ENCODE measurements at places on chromosomes 2 and 18.

GRCh38 chr2:112870841-112871835 lies 34.6 kb upstream of the IL1B start:
- DNase-seq, result no peak

DNA sequence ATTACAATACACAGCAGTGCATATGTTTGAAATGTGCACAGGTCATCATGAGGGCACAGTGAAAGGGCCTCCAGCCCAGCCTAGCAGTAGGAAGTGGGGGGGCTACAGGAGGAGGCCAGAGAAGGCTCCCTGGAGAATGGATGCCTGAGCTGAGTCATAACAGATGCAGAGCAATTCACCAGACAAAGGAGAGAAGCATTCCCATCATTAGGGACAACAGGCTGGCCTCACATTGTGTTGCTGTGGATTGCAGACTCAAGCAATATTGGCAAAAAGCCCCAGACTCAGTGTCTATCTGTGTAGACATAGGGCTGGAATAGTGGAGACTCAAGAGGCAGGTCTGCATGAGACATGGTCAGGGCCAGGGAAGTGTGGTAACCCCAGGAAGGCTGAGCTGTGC lies 329.9 kb downstream of the DLGAP1 start:
- DNase-seq, result no peak

- no peak for DNase-seq
These were observed 22.2 kb downstream of the BUB1 start for GRCh38 chr2:110655701-110656100.

GRCh38 chr2:6290217-6291015 lies 575.3 kb downstream of the CMPK2 start:
- DNase-seq, result no peak

- DNase-seq, result no peak
These were observed 44.9 kb upstream of the LONRF2 start for GRCh38 chr2:100367163-100367562.

DNA sequence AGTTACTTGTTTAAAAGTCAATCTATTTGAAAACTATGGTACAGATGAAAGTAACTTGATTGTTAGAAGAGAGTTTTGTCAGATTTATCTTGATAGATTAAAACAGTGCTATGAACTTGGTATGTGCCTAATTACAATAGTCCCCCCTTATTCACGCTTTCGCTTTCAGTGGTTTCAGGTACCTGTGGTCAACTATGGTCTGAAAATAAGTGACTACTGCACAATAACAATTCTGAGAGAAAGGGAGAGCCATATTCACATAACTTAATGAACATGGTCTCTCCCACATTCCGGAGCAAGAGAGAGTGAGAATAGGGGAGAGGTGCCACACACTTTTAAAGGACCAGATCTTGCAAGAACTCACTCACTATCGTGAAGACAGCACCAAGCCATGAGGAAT lies 13.2 kb upstream of the MAP4K4 start:
- DNase-seq, result no peak

- no peak for DNase-seq
These were observed 533 bp downstream of the HPCAL1 start for GRCh38 chr2:10303181-10303693.

DNA sequence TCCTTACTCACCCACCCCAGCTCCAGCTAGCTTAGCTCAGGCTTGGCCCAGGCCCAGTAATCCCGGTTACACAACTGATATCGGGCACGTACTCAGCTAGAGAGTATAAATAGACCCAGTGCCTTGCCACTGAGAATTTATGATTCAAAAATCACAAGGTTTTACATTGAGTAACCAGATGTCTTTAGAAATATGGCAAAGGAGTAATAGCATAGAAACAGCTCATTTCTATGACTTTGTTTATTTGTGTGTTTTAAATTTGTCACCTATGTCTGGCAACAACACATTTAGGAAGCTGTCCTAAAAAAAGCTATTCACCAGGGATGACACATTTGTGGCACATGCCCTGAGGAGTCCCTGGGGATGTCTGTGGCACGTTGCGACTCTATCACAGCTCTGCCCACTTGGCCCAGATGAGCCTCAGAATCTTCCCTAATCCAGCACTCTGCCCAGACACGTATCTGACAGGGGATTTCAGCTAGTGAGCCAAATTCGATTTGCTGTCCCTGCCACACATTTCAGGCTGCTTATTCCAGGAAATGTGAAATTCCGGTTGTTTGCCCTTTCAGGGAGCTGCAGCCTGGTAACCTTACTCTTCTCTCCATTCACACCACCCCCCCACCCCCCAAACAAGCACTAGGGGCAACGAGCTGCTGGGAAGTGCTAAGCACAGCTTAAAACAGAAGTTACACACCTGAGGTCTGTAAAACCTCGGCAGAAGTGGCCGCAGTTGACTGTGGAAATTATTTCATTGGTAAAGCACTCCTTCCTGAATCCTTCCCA lies 85.4 kb upstream of the ZCCHC2 start:
- DNase-seq, result no peak

- DNase-seq, result no peak
These were observed 41.3 kb downstream of the DYSF start for GRCh38 chr2:71494523-71495155.

DNA sequence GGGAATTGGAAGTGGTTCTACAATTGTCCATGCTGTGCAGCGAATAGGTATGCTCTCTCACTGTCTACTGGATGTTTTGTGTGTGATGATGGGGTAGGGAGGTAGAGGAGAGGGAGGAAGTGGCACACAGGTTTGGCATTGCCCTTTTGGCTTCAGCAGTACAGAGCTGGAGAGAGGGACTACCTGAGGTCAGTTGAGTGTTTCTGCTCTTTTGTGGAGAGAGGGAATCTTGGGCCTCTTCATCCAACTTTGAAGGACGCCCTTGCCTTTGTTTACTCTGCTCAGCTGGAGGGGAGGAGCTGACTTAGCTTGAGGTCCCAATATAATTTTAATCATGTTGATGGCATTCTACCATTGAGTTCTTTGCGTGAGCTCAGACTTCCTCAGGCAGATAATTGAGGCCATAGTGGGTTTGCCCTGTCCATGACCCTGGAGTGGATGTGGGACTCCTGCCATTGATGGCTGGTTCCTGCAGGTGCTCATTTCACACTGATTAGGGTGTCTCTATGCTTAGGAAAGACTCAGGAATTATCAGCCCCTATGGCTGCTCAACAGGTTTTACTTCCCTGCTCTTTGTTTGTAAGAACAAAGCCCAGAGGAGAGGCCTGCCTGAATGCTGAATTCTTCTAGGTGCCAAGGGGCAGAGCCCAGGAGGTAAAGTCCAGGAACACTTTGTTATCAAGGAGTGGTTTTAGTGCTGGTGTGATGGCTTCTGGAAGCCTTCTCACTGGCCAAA lies 7.2 kb downstream of the RPIA start:
- DNase-seq, result no peak

DNA sequence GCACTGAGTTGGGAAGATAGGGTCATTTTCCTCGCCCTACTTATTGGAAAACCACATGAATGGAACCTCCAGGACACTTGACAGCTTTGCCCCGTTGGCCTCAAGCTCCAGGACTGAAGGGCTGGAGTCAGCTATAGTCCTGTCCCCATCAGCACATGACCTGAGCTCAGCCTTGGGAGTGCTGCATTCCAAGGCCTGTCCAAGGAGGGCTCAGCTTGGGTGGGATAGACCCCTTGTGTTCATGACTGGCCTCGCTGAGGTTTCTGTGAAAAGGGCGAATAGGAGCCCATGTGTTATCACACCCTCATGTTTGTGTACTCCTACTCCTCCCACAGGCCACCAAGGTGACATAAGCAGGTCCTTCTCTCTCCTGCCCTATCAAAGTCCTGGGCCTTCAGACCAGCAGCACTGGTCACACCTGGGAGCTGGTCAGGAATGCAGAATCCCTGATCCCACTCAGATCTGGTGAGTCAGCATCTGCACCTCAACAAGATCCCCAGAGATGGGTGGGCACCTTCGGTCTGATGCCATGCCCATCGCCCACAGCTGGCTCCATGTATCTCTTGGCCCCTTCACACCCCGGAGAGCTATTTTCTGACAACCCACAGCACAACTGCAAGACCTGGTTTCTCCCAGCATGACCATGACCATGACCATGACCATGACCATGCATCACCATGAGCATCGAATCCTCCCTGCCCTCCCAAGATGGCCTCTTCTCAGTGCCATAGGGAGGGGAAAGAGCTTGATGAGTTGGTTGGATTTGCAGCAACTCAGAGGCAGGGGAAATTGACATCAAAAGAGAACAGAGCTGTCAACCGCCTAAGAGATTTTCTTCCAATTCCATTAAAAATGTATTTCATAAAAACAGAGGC lies 83.0 kb upstream of the RAB6C start:
- no peak for DNase-seq

DNA sequence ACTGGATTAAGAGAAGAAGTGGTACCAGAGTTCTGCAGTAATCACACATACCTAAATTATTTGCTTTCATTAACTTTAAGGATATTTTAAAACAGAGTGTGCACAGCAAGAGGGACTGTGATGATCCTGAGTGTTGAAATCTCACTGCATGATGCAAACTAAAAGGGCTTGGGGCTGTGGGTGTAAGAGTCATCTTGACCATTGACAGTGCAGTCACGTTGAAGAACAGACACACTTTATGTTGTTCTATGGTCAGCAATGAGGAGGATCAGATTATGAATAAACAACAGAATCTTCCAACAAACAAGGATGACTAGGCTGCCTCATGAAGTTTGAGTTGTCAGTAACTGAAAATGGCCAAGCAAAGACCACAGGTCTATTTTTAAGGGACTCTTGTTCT lies 87.2 kb upstream of the GALNT5 start:
- no peak for DNase-seq
